ENCODE measurements at places on chromosomes 11 and 22.

DNA sequence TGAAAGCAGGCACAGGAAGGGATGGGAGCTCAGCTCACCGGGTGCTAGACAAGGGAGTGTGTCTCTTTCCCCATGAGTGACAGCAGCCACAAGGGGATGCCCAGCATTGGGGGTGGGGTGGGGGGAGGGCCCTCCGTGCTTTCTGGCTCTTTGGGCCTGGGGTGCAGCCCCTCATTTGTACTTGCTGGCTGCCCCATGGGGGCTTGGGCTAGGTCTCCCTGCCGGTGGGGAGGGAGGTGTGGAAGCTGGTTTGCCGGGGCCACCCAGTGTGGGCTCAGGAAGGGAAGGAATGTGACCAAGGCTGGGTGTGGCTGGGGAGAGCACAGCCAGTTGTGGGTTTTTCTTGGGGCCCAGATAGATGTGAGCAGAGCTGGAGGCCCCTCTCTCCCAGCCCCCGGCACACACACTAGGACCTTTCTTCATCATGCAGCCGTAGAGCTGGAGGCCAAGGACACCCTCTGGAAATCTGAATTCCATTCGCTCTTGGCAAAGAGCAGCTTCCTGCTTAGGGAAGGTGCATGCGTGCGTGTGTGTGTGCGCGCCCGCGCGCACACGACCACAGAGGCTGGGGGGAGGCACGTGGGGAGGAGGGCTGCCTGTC is 25.8 kb downstream of the KCNQ1OT1 start:
- DNase-seq, result no peak

DNA sequence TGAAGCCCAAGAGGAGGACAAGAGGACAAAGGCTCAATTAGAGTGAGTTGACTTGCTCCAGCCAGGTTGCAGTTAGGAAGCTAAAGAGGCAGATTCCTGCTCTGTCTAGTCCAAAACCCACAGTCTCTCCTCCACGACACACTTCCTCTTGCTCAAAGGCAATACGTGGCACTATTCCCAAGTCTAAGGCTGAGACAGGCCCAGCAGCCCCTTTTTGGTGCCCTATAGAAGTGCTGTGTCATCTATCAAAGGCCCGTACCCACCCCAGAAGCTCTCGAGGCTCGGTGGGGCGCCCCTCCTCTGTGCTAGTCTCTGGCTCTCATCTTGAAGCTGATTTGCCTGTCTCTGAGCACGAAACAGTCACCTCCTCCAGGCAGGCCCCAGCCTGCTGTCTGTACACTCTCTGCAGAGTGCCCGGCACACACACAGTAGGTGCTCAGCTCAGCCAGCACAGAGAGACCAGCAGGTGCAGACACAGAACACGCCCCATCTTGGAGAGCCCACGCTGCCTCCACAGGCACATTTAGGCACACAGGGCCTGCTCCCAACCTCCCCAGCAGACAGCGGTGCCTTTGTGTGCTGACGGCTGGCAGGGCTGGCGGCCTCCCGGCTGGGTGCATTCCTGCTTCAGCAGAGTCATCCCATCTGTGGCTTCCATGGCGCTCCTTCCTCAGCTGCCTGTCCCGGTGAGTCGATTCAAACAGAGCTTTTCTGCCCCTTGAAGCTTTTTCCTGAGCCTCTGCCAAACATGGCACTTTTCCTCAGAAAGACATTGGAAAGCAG is 52.8 kb downstream of the MYH9 start:
- no peak for DNase-seq

DNA sequence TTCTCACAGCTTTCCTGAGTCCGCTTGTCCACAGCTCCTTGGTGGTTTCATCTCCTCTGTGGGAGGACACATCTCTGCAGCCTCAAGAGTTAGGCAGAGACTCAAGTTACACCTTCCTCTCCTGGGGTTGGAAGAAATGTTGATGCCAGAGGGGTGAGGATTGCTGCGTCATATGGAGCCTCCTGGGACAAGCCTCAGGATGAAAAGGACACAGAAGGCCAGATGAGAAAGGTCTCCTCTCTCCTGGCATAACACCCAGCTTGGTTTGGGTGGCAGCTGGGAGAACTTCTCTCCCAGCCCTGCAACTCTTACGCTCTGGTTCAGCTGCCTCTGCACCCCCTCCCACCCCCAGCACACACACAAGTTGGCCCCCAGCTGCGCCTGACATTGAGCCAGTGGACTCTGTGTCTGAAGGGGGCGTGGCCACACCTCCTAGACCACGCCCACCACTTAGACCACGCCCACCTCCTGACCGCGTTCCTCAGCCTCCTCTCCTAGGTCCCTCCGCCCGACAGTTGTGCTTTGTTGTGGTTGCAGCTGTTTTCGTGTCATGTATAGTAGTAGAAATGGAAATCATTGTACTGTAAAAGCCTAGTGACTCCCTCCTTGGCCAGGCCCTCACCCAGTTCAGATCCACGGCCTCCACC is 11.7 kb downstream of the RASD2 start:
- DNase-seq, result peak; percentile 70

- no peak for DNase-seq
Measured at GRCh38 chr11:116930177-116930576, 92.8 kb upstream of the APOA1 start.

- DNase-seq, result no peak
Measured at GRCh38 chr22:26404851-26405421, 24.1 kb upstream of the ASPHD2 start.

- no peak for DNase-seq
Measured at GRCh38 chr22:28609921-28610320, 69.7 kb downstream of the TTC28 start.

DNA sequence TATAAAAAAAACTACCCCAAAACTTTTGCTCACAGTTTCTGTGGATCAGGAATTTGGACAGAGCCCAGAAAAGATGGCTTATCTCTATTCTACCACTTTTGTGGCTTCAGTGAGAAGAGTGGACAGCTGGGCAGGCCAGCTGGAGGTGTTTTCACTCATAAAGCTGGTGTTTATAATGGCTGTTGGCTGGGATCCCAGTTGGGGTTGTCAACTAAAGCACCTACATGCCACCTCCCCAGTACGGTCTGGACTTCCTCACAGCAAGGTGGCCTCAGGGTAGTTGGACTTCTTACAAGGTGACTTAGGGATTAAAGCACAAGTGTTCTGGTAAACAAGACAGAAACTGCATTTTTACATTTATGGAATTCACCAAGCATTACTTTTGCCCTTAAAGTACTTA is 171.0 kb downstream of the NELL1 start:
- DNase-seq, result no peak

DNA sequence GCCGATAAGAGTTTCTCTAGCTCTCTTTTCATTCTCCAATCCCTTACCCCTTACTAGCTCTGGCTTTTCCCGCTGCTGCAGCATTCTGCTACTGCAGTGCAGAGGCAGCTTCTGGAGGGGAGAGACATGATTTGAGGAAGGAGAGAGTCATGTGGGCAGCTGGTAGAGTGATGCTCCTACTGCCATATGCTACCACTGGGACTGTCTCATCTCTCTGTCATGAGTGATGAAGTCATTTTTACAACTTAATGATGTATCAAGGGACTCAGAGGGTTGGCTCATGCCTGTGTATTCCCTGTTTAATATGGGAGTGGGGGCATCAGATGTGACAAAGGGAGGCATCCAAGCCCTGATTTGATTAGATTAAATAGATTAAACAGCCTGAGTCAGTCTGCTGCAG is 11.3 kb downstream of the SLC17A6 start:
- no peak for DNase-seq

DNA sequence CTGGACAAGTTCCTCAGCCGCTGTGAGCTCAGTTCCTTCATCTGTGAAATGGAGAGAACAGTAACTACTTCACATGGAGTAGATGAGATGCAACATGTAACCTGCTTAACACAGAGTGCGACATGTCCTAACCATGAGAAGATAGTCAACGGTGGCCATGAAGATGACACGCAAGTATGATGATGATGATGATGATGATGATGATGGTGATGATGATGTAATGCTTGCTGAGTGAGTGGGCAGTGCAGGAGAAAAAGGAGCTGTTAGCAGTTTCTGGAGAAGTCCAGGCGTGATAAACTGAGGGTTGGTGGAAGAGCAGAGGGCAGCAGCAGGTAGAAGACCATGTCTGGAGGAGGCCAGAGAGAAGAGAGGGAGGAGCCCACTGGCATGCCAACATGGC is 90.8 kb upstream of the CD82 start:
- DNase-seq, result no peak

GRCh38 chr11:21401496-21401895 is 732.1 kb downstream of the NELL1 start:
- no peak for DNase-seq

- no peak for DNase-seq
Measured at GRCh38 chr11:113201054-113201818, 113.1 kb upstream of the TTC12 start.

DNA sequence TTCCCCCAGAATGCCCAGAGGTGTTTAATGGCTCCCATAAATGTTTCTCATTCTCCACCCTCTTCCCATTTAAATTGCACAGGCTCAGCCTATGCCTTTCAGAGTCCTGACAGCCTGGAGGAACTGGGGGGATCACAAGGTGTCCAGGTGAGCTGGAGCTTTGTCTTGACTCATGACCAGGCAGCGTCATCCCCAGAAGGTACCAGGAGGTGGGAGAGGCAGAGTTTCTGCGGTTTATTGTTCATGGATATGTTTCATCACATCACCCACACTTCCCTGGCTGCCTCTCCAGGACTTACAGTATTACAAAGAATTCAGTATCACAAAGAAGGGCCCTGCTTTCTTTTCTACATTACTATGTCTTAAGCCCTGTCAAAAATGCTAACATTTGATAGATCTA is 103.2 kb upstream of the GALNT18 start:
- no peak for DNase-seq

GRCh38 chr22:44622679-44623078 is 79.3 kb upstream of the PRR5 start:
- no peak for DNase-seq
